Stimulated activated CD8-positive, alpha-beta memory T cell treated with anti-CD3 and anti-CD28 coated beads, Interleukin-4, amount 100 ng/mL, for 1 hour (primary cell): ENCODE measurements at places on chromosomes 4 and X.

- DNase-seq, result no peak
Observed at GRCh38 chr4:8709729-8710360, 117.3 kb downstream of the CPZ start.

GRCh38 chr4:94348666-94349065, 6.0 kb upstream of the HPGDS start:
- DNase-seq, result no peak

DNA sequence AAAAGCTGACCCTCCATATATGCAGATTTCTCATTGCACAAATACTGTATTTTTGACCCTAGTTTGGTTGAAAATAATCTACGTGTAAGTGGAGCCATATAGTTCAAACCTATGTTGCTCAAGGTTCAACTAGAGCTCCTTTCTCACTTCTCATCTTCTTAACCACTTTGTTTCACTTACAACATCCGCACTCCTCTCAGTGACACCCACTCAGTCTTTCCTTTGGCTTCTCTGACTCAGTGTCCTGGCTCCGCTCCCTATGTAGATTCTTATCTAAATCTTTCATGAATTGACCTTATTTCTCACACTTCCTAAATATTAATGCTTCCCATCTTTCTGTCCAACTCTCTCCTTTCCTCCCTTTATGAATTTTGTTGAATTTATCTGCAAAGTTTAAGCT, 32.9 kb upstream of the DKK2 start:
- DNase-seq, result no peak

GRCh38 chr4:38381788-38382187, 282.2 kb upstream of the KLF3 start:
- no peak for DNase-seq

DNA sequence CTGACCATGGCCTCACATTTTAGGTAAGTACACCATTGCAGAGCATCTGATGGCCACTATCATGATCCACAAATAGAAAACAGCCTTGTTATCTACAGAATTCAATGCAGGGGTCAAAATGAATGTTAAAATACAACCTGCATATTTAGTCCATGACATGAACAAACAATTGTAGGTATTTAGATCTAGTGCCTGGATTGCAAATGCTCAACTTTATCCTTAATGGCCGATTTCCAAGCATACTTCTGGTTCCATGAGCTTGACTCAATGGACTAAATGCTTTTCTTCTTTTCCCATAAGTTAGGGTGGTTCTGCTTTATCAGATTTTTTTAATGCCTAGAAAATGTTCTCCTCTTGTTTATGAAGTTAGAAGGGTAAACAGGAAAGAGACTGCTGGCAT, 139.2 kb upstream of the TTC29 start:
- no peak for DNase-seq

- no peak for DNase-seq
Observed at GRCh38 chr4:26132858-26133257, 188.0 kb upstream of the RBPJ start.

DNA sequence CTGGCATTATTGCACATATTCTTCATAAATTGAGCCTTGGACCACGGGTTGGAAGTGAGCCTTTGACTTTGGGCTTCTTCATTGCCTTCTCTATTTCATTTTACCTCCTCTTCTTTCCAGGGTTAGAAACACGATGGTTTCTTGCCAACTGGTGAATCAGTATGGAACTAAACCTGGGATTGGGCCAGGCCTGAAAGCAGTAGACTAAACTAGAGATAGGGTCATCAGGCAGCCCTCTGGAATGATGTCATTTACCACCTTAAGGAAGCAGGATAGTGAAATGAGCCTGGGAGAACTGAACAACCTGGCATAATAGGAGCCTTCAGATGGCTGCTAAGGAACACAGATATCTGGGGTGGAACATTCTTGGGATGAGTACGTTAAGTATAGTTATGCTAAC, 67.5 kb upstream of the ATP8A1 start:
- no peak for DNase-seq

DNA sequence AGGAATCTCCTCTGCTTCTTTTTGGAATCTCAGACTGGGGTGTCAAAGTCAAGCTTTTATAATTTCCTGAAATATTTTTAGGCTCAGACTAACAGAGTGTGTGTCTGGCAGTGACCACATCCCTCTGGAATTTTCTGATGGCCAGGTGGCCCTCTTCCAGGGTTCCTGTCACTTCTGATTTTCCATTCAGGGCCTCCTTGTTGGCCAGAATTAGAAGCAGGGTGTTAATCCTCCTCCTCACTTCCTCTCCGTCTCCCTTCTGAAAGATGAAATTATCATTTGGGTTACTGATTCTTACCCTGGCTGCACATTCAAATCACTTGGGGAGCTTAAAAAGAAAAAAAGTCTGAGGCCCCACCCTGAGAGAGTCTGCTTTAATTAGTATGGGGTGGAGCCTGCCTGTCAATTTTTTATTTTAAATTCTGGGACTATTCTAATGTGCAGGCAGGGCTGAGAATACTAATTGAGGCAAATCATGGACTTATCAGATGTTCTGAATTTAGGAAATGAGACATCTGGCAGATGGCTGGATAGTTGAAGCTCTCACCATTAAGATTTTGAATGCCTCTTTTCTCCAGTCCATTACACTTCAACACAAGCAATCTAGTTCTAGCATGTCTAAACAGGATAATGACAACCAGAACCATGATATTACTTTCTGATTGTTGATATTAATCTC, 43.2 kb downstream of the HAND2 start:
- no peak for DNase-seq
